Mesenchymal stem cell (in vitro differentiated cells and primary cell): ENCODE measurements at places on chromosomes 7 and 10.
A peak's percentile ranks its signal among the peaks of the same experiment; 100 is the strongest.

- peak; percentile 54 for DNase-seq
Measured at GRCh38 chr7:118352867-118353453, 128.5 kb downstream of the ANKRD7 start.

DNA sequence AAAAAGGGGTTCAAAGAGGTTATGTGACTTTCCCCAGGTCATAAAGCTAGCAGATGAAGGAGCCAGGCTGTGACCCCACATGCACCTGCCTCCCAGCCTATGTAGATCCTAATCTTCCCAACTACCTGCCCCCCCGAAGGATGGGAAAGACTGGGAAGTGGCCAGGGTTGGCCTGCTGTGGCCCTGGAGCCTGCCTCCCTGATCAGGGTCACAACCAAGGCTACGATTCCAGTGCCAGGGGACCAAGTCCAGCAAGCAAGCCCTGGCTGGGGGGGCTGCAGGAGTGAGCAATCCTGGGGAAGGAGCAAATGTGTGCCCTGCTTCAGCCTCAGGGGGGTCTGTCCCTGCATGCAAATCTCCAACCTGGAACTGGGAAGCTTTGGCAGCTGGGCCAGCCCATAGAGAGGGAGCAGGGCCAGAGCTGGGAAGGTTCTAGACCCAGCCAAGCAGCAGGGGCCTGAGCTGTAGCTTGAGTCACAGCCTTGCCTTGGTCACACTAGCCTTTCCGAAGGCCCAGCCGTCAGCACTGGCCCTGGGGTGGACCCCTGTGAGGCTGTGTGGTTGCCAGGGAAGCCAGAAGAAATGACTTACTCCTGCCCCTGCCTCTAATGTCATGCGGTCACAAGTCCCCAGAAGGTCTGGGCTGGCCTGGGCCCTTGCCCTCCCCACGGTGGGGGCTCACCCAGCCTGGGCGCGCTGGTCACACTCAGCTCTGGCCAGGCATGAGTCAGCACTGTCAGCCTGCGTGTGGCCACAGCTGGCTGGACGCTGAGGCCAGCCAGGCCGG lies 96.4 kb upstream of the ZMIZ1 start:
- peak; percentile 98 for DNase-seq

DNA sequence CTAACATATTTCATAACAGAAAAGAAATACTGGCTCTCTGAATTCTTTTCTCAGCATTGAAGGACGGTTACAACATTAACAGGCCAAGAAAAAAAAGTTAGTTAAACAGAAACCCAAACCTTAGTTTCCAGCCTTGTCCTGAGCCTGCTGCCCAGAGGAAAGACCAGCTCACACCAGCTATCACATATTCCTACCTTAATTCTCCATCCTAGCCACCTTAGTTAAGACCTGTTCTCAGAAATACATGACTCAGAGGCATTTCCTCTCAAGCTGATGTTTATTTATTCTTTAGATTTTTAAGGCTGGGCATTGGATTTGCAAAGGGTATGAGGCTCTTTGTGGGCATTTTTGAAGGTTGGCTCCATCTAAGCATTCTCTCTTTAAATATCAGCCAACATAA lies 34.3 kb upstream of the ADAM12 start:
- no peak for DNase-seq

GRCh38 chr10:118369641-118370205 lies 27.6 kb upstream of the FAM204A start:
- DNase-seq = no peak

GRCh38 chr7:152970481-152970880 lies 210.9 kb downstream of the ACTR3B start:
- no peak for DNase-seq

GRCh38 chr10:129725482-129725881 lies 238.6 kb downstream of the EBF3 start:
- DNase-seq = no peak

DNA sequence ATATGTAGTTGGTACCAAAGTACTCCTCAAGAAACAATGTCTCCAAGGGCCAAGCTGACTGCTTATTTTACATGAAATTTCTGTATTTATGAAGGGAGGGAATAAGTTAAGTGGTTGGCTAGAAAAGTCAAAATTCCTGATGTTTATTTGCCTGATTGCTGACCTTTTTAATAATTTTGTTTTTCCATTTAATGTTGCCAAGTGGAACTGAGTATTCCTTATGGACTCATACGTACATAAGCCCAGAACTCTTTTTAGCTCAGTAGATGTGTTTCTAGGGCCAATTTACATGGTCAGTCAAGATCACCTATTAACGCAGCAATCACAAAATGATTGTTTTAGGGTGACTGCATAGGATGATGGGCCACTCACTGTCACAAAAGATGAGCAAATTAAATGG lies 78.3 kb upstream of the FZD8 start:
- DNase-seq = no peak

- DNase-seq = peak; percentile 31
Measured at GRCh38 chr7:70736715-70737460, 395.1 kb upstream of the GALNT17 start.

DNA sequence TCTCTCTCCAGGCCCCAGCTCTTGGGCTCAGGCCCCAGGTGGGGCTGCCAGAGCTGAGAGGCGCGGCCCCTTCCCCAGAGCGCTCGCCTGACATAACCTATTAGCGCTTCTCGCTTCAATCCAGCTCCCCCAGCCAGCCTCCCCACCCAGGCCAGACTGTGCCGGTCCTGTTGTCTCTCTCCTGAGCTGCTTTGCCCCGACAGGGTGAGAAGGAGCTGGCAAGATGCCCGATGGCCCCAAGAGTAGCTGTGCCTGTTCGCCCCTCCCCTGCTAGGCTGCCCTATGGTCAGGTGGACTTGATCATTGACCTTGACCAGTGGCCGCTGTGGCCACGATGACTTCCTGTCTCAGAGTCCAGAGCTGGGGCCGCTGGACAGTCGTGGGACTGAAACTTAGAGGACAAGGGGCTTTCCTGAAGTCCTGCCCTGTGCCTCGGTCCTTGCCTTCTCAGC lies 9.1 kb downstream of the TMEM270 start:
- no peak for DNase-seq

- peak; percentile 54 for DNase-seq
Measured at GRCh38 chr10:77240041-77240652, 397.5 kb downstream of the KCNMA1 start.

DNA sequence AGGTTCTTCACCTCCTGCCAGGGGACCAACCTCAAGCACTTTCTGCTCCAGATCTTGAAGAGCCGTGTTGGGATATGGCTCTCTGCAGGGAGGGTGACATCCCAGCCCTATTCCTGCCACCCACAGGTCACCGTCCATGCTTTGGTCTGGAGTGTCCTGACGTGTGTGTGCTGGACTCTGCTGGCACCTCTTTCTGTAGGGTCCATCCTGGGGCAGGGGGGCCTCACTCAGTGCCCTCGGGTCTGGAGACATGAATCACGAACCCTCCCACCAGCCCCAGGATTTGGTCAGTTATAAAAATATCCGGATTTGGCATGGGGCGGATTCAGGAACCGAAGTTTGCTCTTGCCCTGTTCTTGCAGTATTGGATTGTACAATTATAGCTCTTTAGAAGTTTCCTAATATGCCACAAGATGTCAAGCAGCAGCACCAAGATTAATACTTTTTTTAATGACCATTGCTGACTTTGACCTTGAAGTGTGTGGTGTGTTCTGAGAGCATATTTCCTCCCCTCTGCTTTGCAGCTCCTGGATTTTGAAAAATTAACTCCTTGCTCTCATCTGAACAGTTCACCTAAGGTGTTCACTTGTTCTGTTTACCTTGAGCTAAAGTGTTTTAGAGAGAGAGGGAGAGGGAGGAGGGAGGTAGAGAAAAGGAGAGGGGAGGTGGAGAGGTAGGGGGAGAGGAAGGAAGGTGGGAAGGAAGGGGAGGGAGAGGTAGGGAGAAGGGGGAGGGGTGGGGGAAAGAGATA lies 95.4 kb upstream of the SHH start:
- DNase-seq = no peak

DNA sequence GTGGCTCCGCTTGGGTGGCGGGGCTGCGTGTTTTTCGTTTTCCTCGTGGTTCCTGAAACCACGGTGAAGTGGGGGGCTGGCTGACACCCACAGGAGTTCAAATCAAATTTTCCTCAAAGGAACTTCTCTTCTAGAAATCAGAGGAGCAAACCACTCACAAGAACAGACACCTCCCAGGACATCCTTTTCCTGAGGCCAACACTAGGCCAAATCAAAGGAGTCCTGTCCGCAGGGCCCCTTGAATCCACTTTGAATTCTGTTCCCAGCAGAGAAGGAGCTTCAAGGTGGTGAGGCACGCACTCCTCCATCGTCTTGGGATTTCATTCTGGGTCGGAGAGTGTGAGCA lies 29.9 kb upstream of the ZNF273 start:
- DNase-seq = no peak

- DNase-seq = no peak
Measured at GRCh38 chr10:10598297-10598696, 419.4 kb upstream of the CELF2 start.

DNA sequence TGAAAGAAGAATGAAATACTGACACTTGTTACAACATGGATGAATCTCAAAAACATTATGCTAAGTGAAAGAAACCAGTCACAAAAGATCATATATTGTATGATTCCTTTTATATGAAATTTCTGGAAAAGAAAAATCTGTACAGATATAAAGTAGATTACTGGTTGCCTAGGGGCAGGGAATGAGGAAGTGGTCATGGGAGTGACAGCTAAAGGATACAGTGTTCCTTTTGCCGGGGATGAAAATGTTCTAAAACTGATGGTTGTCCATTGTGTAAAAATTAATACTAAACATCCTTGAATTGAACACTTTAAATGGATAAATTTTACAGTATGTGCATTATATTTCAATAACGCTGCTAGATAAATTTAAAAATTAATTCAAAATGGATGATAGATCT lies 25.1 kb downstream of the ALOX5 start:
- no peak for DNase-seq

DNA sequence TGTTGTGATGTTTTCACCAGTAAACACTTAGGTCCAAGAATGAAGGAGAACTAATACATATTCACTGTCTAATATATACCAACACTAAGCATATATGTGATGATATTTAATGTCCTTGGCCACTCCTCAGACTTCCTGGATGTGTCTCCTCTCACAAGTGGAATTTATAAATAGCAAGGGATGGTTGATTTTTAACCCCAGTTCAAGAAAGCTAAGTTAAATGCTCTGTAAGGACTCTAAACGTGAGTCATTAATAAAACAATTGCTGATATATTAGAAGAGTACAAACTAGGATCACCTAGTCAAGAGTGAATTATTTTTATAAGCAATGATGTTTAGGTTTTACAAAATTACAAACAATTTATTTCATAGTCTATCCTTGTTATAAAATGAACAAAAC lies 355.9 kb upstream of the TMEM229A start:
- DNase-seq = no peak

GRCh38 chr7:4139656-4140625 lies 542.2 kb upstream of the FOXK1 start:
- DNase-seq = no peak

GRCh38 chr7:46606761-46607160 lies 685.7 kb upstream of the IGFBP3 start:
- no peak for DNase-seq

- peak; percentile 95 for DNase-seq
Measured at GRCh38 chr10:29949411-29950011, 109.9 kb downstream of the JCAD start.

GRCh38 chr10:131786756-131787605 lies 113.8 kb upstream of the PPP2R2D start:
- no peak for DNase-seq

DNA sequence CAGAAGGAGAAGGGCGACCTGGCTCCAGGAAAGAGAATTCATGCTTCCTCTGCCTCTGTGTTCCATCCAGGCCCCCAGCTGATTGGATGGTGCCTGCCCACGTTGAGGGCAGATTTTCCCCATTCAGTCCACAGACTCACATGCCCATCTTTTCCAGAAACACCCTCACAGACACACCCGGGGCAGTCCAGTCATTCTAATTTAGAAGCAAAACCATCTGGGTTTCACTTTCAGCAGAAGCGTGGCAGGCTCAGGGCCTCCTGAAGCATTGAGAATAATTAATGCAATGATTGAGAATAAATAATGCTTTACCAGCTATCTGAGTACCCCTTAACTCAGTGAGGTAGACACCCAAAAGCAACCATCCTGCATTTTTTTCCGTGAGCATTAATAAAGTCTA lies 30.2 kb upstream of the CREB5 start:
- no peak for DNase-seq

- no peak for DNase-seq
Measured at GRCh38 chr10:131430716-131431412, 119.3 kb upstream of the TCERG1L start.

DNA sequence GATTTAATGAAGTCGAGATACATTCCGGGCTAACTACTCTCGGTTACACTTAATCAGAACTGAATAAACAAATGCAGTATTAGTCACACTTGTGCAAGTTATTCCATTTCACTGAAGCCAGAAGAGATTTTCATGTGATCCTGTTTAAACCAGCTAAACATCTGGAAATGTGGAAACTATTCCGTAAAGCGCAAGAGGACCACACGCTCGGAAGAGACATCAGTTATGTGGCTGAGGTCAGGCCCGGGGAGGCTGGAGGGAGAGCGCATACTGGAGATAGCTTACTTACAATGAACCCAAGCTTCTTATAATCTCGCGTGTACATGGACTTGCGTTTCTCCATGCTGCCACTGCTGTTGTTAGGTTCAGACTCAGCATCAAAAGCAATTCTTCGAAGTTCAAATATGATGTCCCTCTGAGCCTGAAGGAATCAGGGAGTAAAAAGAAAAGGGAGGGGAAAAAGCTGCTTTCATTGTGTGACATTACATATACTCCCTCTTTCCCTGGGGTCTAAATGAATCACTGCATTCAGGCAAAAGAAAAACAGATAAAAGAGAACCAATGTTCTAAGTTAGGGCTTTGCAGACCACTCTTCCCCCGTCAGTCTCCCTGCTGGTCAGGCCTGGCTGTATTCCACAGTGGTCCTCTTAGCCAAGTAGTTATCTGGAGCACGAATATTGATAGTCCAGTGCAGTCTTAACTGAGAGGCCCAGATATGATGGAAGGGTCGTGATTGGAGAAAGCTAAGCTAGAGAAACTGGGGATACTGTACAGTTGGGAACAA lies 237.4 kb downstream of the ELMO1 start:
- DNase-seq = peak; percentile 87

DNA sequence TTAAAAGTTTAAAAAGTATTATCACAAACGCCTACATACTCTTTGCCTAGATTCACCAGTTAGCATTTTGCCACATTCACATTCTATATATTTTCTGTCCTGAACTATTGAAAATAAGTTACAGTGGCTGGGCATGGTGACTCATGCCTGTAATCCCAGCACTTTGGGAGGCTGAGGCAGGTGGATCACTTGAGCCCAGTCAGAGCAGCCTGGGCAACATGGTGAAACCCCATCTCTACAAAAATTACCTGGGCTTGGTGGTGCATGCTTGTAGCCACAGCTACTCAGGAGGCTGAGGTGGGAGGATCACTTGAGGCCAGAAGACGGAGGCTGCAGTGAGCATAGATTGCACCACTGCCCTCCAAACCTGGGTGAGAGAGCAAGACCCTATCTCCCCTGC lies 5.3 kb downstream of the ARPC1A start:
- no peak for DNase-seq

- DNase-seq = no peak
Measured at GRCh38 chr10:48450233-48450740, 143.8 kb downstream of the MAPK8 start.
